SK-N-SH (cell line): ENCODE measurements at places on chromosomes 3 and 15. TPM values are rescaled to one million over a fixed set of nuclear protein-coding genes. Genes with fewer than 3 reads are reported as not detected.

GRCh38 chr3:152069871-152070270, 196.4 kb downstream of the SUCNR1 start:
- DNase-seq: no peak

DNA sequence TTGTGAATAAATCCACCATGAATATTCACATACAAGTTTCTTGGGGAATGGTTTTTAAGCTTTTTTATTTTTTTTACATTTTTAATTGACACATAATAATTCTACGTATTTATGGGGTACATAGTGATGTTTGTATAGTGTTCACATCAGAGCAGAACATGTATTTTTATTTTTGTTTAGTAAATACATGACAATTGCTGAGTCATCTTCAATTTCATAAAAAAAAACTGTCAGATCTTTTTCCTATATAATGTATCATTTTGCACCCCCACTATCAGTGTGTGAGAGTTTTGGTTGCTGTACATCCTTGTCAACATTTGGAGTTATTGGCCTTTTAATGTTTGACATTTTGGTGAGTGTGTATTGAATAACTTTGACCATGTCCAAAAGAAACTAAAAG, 39.9 kb upstream of the FILIP1L start:
- DNase-seq: no peak

CD200 gene
- polyA plus RNA-seq: 1.0 and 1.1 TPM in 2 replicates

GRCh38 chr15:75081150-75081549, 57.8 kb downstream of the PPCDC start:
- DNase-seq: no peak

DNA sequence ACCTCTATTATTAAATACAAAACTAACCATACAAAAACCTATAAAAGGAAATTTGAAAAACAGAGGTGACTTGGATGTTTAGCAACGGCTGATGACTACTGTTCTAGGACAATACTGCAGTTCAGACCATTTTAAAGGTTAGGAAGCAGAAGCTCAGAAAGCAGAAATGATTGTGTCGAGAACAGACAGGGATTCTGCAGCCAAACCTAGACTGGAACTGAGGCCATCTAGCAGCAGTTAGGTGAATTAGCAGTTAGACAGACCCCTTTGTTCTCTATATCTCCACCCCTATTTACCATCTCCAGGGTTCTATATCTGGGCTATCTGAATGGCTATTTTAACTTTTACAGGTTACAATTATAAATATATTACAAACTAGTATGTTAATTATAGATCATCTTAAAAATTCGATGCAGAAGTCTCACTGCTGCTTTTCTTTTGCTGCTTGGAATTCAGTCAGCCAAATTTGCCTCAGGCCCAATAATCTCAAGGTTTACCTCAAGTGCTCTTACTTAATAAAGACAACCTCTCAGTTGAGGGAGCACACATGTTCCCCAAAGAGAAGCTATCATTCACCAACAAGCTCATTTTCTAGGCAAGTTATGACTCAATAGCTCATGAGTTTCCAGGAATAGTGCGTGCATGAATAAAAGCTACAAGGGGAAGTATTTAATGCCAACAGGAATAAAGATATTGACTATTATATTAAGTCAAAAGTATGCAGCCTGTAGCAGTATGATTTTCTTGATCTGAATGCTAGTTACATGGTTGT, 9.3 kb upstream of the IL1RAP start:
- no peak for DNase-seq

- DNase-seq: no peak
Measured at GRCh38 chr3:24374801-24375200, 119.8 kb downstream of the THRB start.

CLDN1 gene
- 0.82 and 1.8 TPM in 2 replicates for polyA plus RNA-seq

- no peak for DNase-seq
Measured at GRCh38 chr3:43288366-43288765, 2.0 kb downstream of the SNRK start.
